Naive B cell (primary cell): ENCODE measurements at places on chromosomes 16 and 17. TPM values are rescaled to one million over a fixed set of nuclear protein-coding genes. Genes with fewer than 3 reads are reported as not detected.
A peak's percentile ranks its signal among the peaks of the same experiment; 100 is the strongest.

DNA sequence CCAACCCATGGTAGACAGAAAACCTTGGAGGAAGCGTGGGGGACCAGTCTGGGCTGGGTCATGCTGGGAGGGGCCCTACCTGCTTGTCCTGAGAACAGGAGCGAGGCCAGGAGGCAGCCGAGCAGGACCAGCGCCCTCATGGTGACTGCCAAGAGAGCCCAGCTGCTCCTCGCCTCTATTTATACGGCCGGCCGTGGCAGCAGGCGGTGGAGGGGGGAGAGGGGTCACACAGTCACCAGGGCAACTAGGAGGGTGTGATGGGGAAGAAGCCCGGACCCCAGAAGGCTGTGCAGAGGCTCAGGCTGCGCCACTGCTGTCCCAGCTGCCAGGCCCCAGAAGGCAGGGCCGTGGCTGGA is at the start of gene SRL:
Gene SRL (minus strand): TSS at position 153 of the 356 bp plus-strand sequence. CDS start 13 bp downstream, at position 140.
- no peak for DNase-seq

GRCh38 chr16:29315916-29316517 is 90.5 kb downstream of the NPIPB11 start:
- no peak for DNase-seq

DNA sequence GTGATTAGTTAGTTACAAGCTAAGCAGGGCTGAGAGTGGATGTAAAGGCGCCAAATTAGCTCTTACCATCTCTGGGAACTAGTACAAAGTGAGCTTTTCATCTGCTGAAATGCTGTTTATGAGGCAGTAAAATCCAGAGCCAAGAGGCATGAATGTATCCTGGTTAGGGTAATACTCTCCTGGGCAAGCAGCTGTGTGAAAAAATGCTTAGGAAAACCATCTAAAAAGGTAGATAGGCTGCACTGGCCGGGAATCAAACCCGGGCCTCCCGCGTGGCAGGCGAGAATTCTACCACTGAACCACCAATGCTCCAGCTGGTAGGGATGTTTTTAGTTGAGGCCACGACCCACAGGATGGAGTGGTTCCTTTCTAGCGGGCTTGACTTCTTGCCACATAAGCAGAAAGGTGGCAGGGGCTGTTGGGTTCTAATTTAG is 23.0 kb downstream of the VAC14 start:
- DNase-seq = no peak

DNA sequence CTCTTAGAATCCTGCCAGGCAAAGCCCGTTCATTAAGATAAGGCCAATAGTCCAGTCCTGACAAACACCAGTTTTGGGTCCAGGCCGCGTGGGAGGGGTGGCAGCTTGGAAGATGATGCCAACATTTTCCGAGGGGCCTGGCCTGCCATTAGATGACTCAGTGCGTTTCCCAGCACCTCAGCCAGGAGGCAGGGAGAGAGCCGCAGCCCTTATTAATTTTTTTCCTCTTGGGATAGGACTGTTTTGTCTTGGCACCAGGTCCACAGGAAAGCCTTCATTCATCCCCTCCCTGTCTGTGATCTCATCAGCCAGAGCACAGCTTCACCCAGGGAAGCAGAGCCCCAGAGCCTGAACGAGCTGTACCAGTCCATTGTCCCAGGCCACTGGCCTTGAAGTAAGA is 4.7 kb upstream of the NDEL1 start:
- DNase-seq = no peak

GRCh38 chr16:5028950-5029475 is 4.7 kb downstream of the NAGPA start:
- DNase-seq = no peak

DNA sequence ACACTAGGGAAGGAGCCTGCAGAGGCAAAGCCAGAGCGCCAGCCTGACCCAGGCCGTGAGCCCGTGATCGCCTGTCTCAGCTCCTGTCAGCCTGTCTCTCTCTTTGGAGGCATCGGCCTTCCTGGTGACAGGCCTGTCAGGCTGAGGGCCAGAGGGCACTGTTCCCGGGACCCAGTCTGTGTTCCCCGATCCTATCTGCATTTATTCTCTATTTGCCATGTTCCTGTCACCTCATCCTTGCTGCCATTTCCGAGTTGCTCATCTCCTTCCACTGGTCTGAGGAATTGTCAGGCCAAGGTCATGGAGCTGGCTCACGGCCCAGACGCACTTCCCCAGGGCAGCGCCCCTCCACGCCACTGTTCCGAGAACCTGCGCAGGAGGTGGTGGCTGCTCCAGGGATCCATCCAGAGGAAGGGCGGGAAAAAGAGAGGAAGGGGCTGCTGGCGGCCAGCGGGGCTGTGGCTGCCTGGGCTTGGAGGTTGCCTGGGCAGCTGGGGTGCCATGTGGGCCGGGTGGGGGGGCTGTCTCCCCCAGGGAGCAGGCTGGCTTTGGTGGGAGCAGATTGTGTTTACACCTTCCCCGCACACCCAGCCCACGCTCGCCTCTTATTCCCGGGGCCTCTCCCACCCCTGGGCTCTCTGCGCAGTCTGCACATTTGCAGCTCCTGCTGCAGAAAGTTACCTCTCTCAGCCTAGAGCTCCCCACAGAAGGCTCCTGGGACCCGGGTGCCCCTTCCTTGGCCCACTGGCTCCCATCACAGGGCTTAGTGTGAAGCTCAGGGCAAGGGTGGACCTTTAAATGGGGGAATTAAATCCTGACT is 4.9 kb downstream of the PRCD start:
- DNase-seq = no peak

- no peak for DNase-seq
These were observed 11.7 kb downstream of the ERN1 start for GRCh38 chr17:64117981-64118979.

GRCh38 chr17:64506576-64507412 is at the start of gene CEP95:
CEP95 (plus strand) TSS chr17:64506977; CDS start chr17:64507098, 121 bp downstream.
- DNase-seq = no peak

DNA sequence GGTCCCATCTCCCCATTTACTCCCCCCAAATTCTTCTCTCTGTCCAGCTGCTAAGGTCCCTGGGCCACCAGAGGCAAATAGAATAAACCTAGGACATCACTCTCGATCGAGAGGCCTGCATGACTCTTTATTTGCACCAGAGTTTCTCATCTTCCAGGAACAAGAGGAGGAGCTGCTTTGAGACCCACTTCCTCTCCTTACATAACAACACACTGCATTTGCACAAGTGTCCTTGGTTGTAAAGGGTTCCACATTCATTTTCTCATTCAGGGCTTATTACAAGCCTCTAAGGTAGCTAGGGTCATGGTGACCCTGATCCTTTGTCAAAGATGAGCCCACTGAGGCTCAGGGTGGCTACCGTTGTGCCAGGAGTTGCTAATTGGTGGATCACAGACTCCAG is 38.1 kb upstream of the RHOT1 start:
- DNase-seq = no peak

GRCh38 chr17:50037321-50038107 is 18.4 kb upstream of the ITGA3 start:
- DNase-seq = no peak

- no peak for DNase-seq
These were observed 127.1 kb downstream of the RPTOR start for GRCh38 chr17:80671825-80672110.

- no peak for DNase-seq
These were observed 930.9 kb upstream of the CDH8 start for GRCh38 chr16:62967163-62967562.

- peak; percentile 46 for DNase-seq
These were observed 9.3 kb downstream of the ENDOV start for GRCh38 chr17:80424261-80424660.

- DNase-seq = no peak
These were observed 4.8 kb upstream of the SHISA9 start for GRCh38 chr16:12896562-12896961.

DNA sequence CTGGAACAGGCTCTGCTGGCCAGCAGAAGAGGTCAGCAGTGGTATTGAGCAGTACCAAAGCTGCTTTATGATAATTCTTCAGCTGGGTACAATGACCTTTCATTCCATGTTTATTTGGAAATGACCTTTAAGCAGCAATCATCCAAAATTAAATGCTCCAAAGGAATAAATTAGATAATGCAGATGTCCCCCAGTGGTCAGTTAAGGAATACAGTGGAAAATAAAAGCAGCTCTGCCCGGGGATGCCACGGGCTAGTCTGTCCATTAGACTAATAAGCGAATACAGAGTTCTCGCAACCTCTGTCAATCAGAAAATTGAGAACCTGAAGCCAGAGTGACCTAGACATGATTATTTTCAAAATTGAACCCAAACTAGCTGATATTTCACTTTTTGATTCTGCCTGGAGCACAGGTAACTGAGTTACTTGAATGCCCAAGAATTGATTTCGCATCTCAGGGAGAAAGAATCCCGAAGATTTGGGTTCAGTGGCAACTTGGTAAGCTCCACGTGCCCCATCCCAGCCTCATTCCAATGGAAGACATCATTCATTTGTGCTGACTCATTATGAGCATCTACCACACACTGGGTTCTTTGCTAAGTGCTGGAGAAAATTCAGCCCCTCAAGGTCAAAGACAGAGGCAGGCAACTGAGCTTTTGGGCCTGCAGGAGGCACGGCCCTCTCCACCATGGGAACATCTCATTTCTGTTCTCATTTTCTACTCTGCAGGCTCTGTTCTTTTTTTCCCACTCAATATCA is 34.4 kb upstream of the SLC39A11 start:
- DNase-seq = no peak

GRCh38 chr17:29567554-29568330 is 759 bp upstream of the TP53I13 start:
- DNase-seq = peak; percentile 82

DNA sequence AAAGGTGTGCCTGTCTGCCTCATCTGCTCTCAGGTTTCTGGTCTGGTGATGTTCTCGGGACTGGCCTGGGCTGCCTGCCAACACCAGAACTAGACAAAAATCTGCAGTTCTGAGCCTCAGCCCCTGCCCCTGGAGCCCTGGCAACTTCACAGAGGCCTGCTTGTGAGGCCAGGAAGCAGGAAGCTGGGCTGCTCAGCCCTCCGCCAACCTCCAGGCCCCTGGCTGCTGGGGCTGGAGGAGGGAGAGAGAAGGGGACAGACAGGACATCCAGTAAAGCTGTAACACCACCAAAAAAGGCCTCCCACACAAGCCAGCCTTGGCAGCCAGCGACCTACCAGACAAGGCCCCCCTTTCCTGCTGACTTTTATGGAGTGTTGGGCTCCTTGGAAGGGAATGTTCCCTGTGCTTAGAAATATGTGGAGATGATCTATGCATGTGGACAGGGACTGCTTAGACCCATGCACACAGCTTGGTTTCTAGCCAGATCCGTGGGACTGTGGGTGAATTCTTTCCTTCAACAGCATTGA is 157.6 kb downstream of the XYLT1 start:
- DNase-seq = no peak

GRCh38 chr17:56169621-56170020 is 16.3 kb downstream of the ANKFN1 start:
- no peak for DNase-seq

- DNase-seq = no peak
These were observed 22.5 kb downstream of the VPS53 start for GRCh38 chr17:692116-692515.

Gene PRR35
- polyA plus RNA-seq = not detected

Gene CBFA2T3
- polyA plus RNA-seq = 5.0 TPM

Gene NPB
- polyA plus RNA-seq = 0.24 TPM

Gene ITGB4
- 0.67 TPM for polyA plus RNA-seq

Gene SDR42E1
- 1.7 TPM for polyA plus RNA-seq

Gene TMEM88
- polyA plus RNA-seq = not detected

Gene TEKT5
- polyA plus RNA-seq = 0.32 TPM

Gene QRICH2
- not detected for polyA plus RNA-seq

Gene CCL3
- 8.1 TPM for polyA plus RNA-seq

Gene TP53
- polyA plus RNA-seq = 52.6 TPM

Gene CCL22
- polyA plus RNA-seq = not detected

Gene CLTC
- 46.8 TPM for polyA plus RNA-seq

Gene TPSG1
- not detected for polyA plus RNA-seq

Gene TAC4
- not detected for polyA plus RNA-seq

Gene HSPB9
- polyA plus RNA-seq = 0.24 TPM

Gene ZFP3
- polyA plus RNA-seq = 3.6 TPM
